ENCODE measurements at places on chromosomes 3 and 15.

GRCh38 chr3:18964640-18965039, 183.7 kb upstream of the KCNH8 start:
- DNase-seq: no peak

GRCh38 chr3:125151916-125152315, 60.6 kb downstream of the SLC12A8 start:
- peak; percentile 93 for DNase-seq

GRCh38 chr3:94175677-94176076, 112.8 kb downstream of the NSUN3 start:
- DNase-seq: no peak

GRCh38 chr3:189172668-189173419, 1.1 kb downstream of the TPRG1 start:
- DNase-seq: no peak

DNA sequence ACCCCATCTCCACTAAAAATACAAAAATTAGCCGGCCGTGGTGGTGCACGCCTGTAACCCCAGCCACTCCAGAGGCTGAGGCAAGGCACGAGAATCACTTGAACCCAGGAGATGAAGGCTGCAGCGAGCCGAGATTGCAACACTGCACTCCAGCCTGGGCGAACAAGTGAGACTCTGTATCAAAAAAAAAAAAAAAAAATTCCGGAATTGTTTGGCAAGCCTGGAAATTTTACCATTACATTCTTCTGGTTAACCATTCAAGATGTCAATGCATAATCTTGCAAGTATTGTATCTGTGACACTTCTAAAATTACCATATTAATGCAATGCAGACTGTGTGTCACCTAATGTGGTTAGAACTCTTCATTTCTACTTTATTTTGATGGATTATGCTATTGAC, 67.0 kb downstream of the CSNK1G1 start:
- no peak for DNase-seq

DNA sequence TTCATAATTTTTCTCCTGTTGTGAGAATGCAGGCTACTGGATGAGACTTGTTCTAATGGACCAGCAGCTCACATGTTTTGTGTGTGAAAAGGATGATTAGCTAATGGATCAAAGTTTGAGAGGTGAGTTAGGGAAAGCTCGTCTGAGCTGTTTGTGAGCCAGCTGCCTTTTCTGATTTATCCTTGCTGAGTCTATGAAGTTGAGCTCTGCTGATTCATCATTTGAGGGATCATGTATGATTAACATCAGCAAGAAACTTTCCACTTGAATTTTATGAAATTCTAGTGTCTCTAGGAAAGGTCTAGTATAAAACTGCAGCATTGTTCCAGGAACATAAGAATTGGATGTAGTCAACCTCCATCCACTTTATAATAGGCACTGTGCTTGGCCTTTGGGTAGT, 698.7 kb downstream of the NTRK3 start:
- peak; percentile 38 for DNase-seq

GRCh38 chr3:152177757-152178156, 91.0 kb upstream of the MBNL1 start:
- no peak for DNase-seq

GRCh38 chr15:51878446-51879386, 49.3 kb downstream of the TMOD3 start:
- DNase-seq: peak; percentile 97

DNA sequence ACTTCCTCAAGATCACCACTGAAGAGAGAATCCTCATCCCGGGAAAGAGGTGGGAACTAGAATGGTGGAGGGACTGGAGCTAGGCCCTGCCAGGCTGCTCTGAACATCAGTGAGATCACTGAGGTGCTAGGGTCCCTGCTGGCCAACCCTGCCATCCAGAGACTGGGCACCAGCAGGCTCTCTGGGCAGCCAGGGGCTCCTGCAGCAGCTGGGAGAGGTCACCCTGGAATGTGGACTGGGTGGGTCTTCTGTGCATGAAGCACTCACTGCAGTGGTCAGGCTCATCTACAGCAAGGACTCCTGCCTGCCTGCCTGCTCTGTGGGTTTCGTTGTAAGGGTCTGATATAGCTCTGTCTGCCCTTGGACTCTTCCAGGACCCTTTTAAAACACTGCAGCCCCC, 24.9 kb downstream of the ALS2CL start:
- no peak for DNase-seq

DNA sequence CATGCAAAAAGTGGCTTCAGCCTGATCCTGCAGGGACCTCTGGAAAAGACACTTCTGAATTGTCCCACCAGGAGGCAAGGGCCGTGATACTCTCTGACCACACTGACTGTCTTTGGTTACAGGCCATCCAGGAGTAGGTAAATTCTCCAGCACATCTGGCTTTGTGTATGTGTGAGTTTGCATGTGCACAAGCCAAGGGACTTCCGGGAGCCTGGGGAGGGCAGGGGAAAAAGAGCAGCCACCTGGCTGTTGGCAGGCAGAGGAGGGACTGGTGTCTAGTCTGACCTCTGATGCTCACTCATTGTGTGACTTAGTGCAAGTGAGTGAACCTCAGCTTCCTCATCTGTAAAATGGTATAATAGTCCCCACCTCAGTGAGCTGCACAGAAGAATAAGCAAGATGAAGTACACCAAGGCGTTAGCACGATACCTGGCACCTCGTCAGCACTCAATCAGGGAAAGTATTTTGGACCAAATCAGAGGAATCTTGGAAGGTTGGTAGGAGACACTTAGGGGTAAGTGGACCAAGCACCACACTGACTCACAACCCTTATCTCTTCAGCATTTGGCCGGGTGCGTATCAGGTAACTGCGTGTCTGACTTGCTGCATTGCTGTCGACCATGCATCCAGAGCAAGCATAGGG, 19.1 kb downstream of the KLHL6 start:
- no peak for DNase-seq

DNA sequence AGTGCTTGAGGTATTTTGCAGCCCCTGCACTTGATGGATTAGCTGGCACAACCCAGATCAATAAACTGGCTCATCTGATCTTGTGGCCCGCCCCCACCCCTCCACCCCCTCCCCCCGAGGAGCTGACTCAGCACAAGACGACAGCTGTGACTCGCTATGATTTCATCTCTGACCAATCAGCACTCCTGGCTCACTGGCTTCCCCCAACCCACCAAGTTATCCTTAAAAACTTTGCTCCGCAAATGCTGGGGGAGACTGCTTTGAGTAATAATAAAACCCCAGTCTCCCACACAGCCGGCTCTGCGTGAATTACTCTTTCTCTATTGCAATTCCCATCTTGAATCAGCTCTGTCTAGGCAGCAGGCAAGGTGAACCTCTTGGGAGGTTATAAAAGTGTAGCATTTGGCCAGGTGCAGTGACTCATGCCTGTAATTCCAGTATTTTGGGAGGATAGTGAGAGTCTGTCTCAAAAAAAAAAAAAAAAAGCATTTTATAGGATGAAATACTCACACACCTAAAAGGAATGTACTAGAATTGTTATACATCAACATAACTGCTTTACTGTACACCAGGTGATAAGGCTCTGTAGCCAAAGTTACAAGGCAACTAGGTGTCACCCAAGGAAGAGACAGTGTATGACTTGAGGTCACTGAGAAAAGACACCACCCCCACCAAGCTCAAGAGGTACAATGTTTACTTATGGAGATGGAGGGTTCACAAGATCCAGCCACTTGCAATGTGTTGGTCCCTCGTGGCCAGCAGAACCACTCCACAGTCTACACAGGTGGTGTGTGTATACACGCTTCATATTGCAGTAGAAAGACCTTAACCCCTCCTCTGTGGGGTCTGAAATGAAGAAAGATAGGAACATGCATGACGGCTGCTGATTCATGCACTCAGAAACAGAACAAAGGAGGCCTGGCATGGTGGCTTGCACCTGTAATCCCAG, 8.6 kb downstream of the ZNF445 start:
- peak; percentile 11 for DNase-seq

GRCh38 chr15:70420948-70421482, 323.3 kb upstream of the TLE3 start:
- DNase-seq: no peak

DNA sequence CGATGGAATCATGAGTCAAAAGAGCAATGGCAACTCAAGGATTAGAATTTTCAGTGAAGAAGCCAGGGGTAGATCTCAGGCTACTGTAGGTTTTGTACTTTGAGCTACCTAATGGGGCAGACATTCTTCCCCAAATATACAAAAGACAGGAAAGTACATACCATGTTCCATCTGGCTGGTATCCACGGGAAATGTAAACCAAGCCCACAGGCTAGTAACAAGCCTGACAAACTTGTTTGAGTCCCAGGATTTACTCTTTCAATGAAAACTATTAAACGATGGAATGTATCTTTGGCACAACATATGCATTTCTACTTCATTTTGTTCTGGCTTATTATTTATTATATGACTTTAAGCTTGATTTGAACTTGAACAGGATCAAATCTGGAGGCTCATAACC, 44.2 kb upstream of the GOLIM4 start:
- DNase-seq: no peak

GRCh38 chr3:69791919-69792399, 52.7 kb downstream of the MITF start:
- DNase-seq: peak; percentile 69

DNA sequence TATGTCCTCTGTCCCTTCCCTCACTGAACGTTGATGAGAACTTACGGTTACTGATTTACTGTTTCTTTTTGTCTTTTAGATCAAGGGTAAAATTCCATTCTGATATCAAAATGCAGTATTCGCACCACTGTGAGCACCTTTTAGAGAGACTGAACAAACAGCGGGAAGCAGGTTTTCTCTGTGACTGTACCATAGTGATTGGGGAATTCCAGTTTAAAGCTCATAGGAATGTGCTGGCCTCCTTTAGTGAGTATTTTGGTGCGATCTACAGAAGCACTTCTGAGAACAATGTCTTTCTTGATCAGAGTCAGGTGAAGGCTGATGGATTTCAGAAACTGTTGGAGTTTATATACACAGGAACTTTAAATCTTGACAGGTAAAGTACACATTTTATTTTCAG, 990 bp downstream of the MYNN start:
- DNase-seq: no peak

DNA sequence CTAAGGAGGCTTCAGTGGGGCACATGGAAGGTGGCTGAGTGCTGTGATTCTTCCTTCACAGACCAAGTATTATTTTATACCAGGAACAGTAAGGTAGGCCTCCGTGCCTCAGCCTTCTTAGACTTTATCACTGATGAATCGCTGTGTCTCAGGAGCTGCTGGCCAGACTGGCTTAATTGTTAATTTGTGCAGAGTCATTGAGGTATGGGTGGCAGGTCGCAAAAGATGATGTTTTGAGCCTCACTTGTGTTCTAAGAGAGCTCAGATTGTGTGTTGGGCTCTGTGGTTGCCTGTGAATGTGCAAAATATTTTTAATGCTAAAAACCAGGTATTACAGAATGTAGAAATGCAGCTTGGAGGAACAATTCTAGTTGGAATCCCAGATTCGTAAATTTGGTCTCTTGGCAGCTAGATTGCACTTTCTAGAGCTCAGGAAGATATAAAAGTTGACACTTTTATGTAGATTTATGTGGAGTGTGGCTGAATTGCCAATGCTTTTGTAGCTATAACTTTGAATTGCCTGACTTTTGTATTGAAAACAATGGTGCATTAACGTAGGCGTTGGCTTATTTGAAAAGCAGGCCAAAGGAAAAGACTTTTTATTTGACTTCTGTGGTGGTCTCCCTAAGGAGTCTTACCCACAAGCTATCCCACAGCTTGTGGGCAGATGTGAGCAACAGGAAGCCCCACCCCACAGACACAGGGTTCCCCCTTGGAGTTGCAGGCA, 53.4 kb downstream of the LARS2 start:
- DNase-seq: no peak

DNA sequence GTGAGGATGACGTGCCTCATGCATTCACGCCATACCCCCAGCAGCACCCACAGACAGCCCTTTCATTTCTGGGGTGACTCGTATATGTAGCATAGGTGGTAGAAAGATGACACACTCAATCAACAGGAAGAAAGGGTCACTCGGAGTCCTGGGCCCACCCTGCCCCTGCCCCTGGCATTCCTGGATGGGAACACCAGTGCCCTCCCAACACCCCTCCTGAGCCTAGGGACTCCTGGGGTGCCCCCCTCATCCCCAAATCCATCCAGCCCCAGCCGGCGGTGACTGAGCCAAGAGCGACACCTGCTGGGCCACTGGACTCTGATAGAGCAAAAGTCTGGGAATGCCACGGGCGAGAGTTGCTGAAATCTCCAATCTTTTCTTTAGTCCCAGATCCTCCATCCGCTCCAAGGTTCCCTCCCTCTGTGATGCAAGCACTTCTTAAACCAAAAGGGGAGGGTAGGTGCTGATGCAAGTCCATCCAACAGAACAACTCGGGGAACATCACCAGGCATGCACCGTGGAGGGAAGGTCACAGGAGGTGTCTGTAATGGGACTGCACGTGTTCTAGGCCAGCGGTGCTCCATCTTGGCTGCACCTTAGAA, 31.1 kb downstream of the ACAN start:
- peak; percentile 74 for DNase-seq

GRCh38 chr15:56757875-56758274, 24.6 kb upstream of the ZNF280D start:
- no peak for DNase-seq

DNA sequence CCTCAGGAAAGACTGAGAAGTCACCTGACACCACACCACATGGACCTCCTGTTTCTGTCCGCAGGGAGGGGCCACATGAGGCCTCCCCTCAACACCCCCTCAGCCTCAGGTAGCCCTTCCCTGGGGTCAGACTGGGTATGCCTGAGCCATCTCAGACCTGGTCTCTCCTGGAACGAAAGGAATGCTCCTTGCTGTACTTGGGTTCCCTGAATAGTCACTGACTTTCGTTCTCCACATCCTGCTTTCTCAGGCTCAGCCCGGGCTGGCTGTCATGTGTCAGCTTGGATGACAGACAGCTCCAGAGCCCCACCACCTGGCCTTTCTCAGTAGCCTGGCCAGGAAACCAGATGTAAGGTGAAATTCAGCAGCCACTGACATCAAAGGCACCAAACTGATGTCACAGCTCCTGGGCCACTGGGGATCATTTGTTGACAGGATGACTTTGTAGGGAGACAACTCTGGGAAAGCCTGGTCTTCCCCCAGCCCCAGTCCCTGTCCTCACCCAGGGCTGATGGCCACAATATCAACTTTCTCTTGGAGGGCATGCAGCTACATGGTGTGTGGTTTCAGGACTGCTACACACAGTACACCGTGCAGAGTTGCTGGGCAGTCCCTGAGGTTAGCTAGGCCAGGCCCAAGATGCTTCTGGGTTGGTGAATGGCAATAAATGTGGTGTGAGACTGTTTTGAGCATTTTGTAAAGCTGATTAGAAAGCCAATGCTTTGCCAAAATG, 141.4 kb upstream of the MRPS22 start:
- DNase-seq: no peak

DNA sequence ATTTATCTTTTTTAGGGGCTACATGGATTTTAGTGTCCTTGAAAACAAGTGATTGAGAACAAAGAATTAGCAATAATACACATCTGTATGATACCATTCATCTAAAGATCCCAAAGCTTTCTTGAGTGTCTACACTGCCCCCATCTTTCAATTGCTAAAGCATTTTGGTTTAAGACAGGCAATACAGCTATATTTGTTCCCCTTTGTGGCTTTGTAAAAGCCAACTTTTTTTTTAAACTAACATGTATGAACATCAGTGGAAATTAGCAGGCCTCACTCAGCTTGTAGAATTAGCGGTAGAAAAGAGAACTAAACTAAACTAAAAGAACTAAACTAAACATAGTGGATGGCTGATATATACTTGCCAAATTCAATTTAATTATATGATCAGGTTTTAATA, 449.6 kb downstream of the MECOM start:
- DNase-seq: no peak

Measured in fibroblast of the aortic adventitia (primary cell).